ENCODE measurements at places on chromosomes 11 and 22. TPM values are rescaled to one million over a fixed set of nuclear protein-coding genes. Genes with fewer than 3 reads are reported as not detected.

DNA sequence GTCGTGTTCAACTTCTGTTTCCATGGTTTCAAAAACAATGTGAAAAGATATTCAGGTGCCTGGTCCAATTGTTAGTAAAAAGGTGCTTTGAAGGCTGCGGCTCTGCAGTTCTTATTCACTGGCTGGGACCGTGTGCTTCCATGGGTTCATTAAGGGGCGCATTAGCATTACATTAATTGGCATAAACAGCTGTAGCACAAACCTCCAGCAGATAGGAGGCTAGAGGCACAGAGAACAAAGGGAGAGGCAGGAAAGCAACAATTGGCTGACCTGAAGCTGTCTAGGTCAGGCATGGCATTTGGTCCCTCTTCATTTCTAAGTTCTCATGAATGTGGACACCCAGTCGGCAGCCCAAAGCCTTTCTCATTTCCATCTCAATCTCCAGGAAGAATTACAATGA is 16.6 kb downstream of the PAK1 start:
- H3K4me1 ChIP-seq = no peaks in the 10 kb centered on the region
- H3K36me3 ChIP-seq = no peaks in the 10 kb centered on the region
- H3K27me3 ChIP-seq = no peaks in the 10 kb centered on the region
- no peak overlapping the region for H3K4me3 ChIP-seq

DNA sequence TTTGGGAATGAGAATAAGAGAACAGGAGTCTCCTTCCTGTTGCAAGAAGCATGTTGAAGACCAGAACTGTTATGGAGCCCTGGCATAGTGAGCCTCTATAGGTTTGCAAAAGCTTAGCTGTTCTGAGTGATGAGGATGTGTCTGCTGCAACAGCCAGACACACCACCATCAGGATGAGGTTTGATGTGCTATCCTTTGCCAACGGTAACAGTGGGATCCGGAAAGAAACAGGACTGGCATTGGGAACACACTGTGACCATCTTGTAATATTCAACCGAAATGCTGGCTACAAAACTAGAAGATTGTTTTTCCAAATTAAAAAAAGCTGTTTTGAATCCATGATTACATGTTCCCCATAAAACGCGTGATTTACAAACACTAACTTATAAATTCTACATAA is 117.0 kb downstream of the ME3 start:
- H3K36me3 ChIP-seq = no peaks in the 10 kb centered on the region
- H3K4me1 ChIP-seq = no peaks in the 10 kb centered on the region
- H3K27me3 ChIP-seq = no peaks in the 10 kb centered on the region

DNA sequence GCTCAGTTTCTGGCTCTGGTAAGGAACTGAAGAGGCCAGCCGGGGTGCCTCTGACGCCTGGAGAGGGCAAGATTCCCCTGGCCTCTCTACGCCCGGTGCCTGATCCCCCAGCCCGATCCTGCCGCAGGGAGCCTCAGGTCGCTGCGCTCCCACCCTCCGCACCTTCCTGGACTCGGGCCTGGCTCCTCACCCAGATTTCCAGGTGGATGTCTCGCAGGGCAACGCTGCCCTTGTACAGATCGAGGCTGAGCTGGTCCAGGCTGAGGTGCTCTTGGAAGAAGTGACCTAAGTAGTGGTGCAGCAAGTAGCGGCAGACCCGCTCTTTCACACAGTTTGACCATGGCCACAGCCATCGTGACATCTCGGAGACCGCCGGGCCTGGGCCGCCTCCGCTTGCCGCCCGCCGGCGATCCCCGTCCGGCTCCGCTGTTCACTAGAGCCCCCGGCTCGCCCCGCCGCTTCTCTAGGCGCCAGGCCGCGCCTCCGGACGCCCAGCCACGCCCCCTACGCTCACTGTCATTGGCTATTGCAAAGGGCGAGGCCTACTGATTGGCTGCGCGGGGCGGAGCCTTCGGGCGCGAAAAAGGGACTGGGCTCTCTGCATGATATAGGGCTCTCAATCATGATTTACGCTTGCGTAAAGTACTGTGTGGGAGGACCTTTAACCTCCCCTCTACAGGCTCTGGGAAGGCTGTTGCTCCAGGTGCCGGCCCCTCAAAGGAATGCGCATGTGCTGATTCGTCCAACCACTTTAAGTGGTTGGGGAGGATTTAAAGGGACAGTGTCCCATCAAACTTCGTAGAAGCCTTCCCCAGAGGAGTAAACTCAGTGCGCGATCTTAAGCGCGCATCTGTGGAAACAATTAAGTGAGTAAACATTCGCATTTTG is at the start of gene ATG2A:
TSS of gene ATG2A (minus strand) at position 435 of the 888 bp plus-strand sequence. CDS start at position 361, 74 bp downstream.
- peaks cover 8% of the 10 kb centered on the region for H3K36me3 ChIP-seq
- no peaks in the 10 kb centered on the region for H3K27me3 ChIP-seq
- H3K4me3 ChIP-seq = peak within 1 kb of the TSS; percentile 94
- peak within 1 kb of the TSS; percentile 96 for H3K27ac ChIP-seq
- DNase-seq = peak; percentile 99
- peaks cover 24% of the 10 kb centered on the region for H3K4me1 ChIP-seq

DNA sequence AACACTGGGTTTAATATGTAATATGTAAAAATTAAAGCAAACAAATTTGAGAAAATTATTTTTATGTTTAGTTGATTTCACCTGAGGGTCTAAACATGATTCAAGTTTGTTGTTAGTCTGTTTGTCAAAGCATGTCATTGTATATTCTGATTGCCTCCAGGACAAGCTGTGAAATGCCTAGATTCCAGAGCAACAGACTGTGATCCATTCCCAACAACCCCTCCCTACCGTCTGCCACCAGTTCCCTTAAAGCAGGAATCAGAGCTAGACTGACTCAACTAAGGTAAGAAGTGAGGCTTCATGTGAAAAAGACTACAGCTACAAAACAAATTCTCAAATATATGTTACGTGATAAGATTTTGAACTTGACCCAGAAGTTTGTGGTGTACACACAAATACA is 304.2 kb downstream of the RAB38 start:
- no peaks in the 10 kb centered on the region for H3K27me3 ChIP-seq
- no peak overlapping the region for H3K27ac ChIP-seq
- no peaks in the 10 kb centered on the region for H3K4me1 ChIP-seq
- no peak for DNase-seq
- H3K36me3 ChIP-seq = no peaks in the 10 kb centered on the region

- no peak overlapping the region for H3K4me3 ChIP-seq
- H3K4me1 ChIP-seq = peaks cover 10% of the 10 kb centered on the region
- no peaks in the 10 kb centered on the region for H3K27me3 ChIP-seq
- H3K36me3 ChIP-seq = no peaks in the 10 kb centered on the region
- no peak for DNase-seq
Observed at GRCh38 chr11:125105926-125106325, 5.5 kb downstream of the TMEM218 start.

POTEH gene
- not detected for polyA plus RNA-seq

DNA sequence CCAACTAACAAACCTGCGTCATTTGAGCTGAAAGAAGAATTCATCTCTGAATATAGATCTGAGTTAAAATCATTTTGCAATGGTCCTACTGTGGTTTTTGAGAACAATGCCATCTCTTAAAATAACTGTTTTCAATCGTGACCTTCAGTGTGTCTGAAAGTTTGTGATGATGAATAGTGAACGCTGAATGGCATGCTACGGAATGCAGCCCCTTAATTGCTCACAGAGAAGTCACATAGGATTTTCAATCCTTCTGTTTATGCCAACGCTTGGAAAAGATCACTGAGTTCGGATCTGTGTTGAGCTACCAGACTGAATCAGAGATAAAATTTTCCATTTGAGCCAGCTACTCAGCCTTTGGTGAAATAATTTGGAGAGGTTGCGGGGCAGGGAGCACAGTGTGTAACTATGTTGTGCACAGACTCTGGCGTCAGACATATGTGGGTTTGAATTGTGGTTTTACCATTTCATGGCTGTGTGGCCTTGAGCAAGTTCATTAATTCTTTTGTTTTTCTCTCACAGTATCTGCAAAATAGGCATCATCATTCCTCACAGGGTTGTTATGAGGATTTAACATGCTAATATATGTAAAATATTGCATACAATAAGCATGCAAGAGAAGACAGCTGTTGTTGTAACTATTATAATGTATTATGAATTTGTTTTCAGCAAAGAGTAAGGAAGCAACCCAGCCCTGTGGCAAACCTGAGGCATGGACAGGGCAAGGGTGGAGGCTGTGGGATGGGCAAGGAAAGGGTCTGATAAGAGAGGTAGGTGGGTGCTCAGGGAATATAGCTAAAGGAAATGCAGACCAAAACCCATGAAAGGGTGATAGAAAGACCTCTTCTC is 679.9 kb downstream of the KCNA4 start:
- DNase-seq = no peak
- H3K36me3 ChIP-seq = no peaks in the 10 kb centered on the region
- H3K4me3 ChIP-seq = no peak overlapping the region
- no peaks in the 10 kb centered on the region for H3K4me1 ChIP-seq
- no peaks in the 10 kb centered on the region for H3K27me3 ChIP-seq
- H3K27ac ChIP-seq = no peak overlapping the region

GRCh38 chr11:100460426-100460825 is 226.7 kb upstream of the ARHGAP42 start:
- no peak overlapping the region for H3K4me3 ChIP-seq
- H3K36me3 ChIP-seq = no peaks in the 10 kb centered on the region
- H3K4me1 ChIP-seq = no peaks in the 10 kb centered on the region
- H3K27ac ChIP-seq = no peak overlapping the region
- no peaks in the 10 kb centered on the region for H3K27me3 ChIP-seq

DNA sequence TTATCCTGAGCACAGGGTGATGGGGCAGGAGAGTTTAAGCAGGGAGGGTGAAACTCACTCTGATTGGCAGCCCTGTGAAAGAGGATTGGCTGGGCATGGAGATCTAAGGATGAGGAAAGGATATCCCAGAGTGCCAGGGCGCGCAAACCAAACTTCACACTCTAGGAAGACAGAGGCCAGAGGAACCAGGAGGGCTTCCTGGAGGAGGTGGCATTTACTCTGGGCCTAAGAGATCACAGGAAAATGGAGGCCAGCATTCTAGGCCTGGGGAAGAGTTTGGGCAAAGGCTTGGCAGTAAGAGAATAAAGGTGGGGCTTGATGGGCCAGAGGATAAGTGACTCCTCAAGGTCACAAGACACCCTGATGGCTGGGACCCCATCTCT is 377 bp upstream of the NCF4 start:
- no peaks in the 10 kb centered on the region for H3K27me3 ChIP-seq
- H3K36me3 ChIP-seq = no peaks in the 10 kb centered on the region
- DNase-seq = no peak
- H3K27ac ChIP-seq = peak overlapping the region; percentile 24

GRCh38 chr22:42621505-42622002 is 6.9 kb upstream of the POLDIP3 start:
- peak; percentile 32 for DNase-seq
- no peak overlapping the region for H3K27ac ChIP-seq
- no peak overlapping the region for H3K4me3 ChIP-seq

- H3K27ac ChIP-seq = no peak overlapping the region
- no peaks in the 10 kb centered on the region for H3K36me3 ChIP-seq
Observed at GRCh38 chr11:134579724-134580609, 167.9 kb upstream of the B3GAT1 start.

- DNase-seq = peak; percentile 77
- H3K36me3 ChIP-seq = peaks cover 59% of the 10 kb centered on the region
- H3K27ac ChIP-seq = peak overlapping the region; percentile 51
- peak overlapping the region; percentile 98 for H3K4me3 ChIP-seq
- H3K27me3 ChIP-seq = no peaks in the 10 kb centered on the region
- H3K4me1 ChIP-seq = peaks cover 61% of the 10 kb centered on the region
Observed at GRCh38 chr22:38751422-38752346, 4.1 kb downstream of the SUN2 start.

DNA sequence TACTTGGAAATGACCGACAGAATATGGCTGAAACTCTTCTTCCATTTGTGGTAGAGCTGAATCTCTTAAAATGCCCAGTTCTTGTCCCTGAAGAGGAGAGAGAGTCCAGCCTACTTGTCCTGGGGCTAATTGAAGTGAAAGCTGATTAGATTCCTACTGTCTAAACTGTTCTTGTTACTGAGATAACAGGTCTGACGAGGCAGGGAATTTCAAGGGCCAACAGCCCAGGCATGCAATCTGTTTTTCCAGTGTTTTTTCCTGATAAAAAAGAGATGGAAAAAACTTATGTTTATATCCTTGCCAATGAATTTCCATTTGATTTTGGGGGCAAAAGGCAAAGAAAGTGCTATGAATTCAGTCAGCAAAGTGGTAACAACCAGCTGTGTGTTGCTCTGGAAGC is 195.5 kb downstream of the ETS1 start:
- no peaks in the 10 kb centered on the region for H3K36me3 ChIP-seq
- no peak overlapping the region for H3K4me3 ChIP-seq
- H3K27me3 ChIP-seq = no peaks in the 10 kb centered on the region
- no peak overlapping the region for H3K27ac ChIP-seq

HPS4 gene
- 18.9 TPM for polyA plus RNA-seq

SLC7A4 gene
- polyA plus RNA-seq = 0.82 TPM

DNA sequence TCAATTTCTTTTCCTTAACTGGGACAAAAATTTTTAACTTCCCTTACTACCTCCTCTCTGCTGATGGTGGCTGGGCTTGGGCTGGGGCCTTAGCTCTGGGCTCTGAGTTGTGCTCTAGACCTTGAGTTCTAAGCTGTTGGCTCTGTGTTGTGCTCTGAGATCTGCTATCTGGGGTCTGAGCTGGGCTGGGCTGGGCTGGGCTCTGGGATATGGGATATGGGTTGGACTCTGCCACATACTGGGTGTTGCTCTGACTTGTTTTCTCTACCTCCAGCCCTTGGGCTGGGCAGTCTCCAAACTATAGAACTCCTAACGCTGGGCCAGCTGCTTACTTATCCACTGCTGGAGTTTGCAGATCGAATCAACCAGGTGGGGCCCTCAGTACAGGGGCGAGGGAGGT is 41.9 kb downstream of the DNHD1 start:
- H3K27ac ChIP-seq = no peak overlapping the region
- no peak for DNase-seq
- no peak overlapping the region for H3K4me3 ChIP-seq
- no peaks in the 10 kb centered on the region for H3K27me3 ChIP-seq
- H3K36me3 ChIP-seq = no peaks in the 10 kb centered on the region
- no peaks in the 10 kb centered on the region for H3K4me1 ChIP-seq

DNA sequence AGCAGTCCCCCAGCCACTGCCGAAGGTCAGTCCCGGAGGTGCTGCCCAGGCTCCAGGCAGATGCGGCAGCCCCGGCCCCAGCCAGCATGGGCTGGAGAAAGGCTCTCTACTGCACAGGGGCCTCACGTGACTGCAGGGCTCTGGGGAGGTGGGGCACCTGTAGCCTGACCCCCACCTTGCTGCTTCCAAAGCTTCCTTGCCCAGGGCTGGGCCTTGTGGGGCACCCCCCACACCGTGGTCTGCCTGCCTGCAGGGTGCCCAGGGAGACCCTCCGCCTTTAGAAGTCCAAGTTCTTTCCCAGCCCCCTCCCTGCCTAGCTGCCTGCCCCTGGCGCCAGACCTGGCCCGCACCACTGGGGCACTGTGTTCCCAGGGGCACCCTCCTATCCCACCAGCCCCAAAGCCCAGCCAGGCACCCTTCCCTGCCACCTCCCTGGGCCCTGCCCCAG is 28.4 kb upstream of the TXNRD2 start:
- no peak for DNase-seq
- no peaks in the 10 kb centered on the region for H3K27me3 ChIP-seq
- H3K4me1 ChIP-seq = peaks cover 24% of the 10 kb centered on the region
- no peak overlapping the region for H3K27ac ChIP-seq
- H3K36me3 ChIP-seq = no peaks in the 10 kb centered on the region

GRCh38 chr22:44489817-44490216 is 8.2 kb downstream of the RTL6 start:
- H3K4me1 ChIP-seq = peaks cover 36% of the 10 kb centered on the region
- no peak for DNase-seq
- H3K27me3 ChIP-seq = no peaks in the 10 kb centered on the region

COMMD9 gene
- polyA plus RNA-seq = 76.1 TPM

All from CD8-positive, alpha-beta memory T cell (primary cell).